ENCODE measurements at places on chromosomes 7 and 10. TPM values are rescaled to one million over a fixed set of nuclear protein-coding genes. Genes with fewer than 3 reads are reported as not detected.

The SPDYE1 gene
- 0.20 TPM for total RNA-seq

The LEP gene
- not detected for total RNA-seq

GRCh38 chr10:22803261-22803885 is 89.0 kb upstream of the PIP4K2A start:
- H3K4me1 ChIP-seq, result no peaks in the 10 kb centered on the region
- H3K27me3 ChIP-seq, result peaks cover 6% of the 10 kb centered on the region
- no peak overlapping the region for H3K4me3 ChIP-seq

GRCh38 chr10:34746094-34746493 is 69.0 kb downstream of the PARD3 start:
- H3K27ac ChIP-seq, result no peak overlapping the region
- no peaks in the 10 kb centered on the region for H3K27me3 ChIP-seq
- H3K4me3 ChIP-seq, result no peak overlapping the region
- H3K4me1 ChIP-seq, result no peaks in the 10 kb centered on the region
- no peaks in the 10 kb centered on the region for H3K36me3 ChIP-seq

The AOAH gene
- total RNA-seq, result 48.8 TPM

- H3K27me3 ChIP-seq, result peaks cover 23% of the 10 kb centered on the region
- no peaks in the 10 kb centered on the region for H3K4me1 ChIP-seq
- no peak for DNase-seq
- no peak overlapping the region for H3K27ac ChIP-seq
Measured at GRCh38 chr10:123492016-123492415, 174.1 kb upstream of the GPR26 start.

DNA sequence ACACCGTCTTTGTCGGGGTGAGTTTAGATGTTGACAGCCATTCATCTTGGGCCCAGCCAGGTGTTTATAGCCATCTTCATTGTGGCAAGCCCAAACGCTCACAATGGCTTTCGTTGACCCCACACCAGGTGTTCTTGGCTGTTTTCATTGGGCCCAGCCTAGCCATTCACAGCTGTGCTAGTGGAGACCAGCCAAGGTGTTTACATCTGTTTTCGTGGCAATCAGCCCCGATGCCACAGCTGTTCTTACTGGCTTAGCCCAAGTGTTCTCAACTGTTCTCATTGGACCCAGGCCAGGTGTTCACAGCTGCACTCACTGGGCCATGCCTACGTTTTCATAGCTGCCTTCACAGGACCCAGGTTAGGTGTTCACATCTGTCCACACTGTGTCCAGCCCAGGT is 7.7 kb downstream of the FRG2B start:
- H3K27ac ChIP-seq, result no peak overlapping the region
- no peak for DNase-seq
- peaks cover 30% of the 10 kb centered on the region for H3K27me3 ChIP-seq
- H3K36me3 ChIP-seq, result peaks cover 6% of the 10 kb centered on the region

GRCh38 chr7:104207731-104208420 is at the start of gene ORC5:
Gene ORC5 (minus strand): TSS chr7:104208013. CDS start chr7:104207904, 109 bp downstream.
- H3K4me1 ChIP-seq, result peaks cover 32% of the 10 kb centered on the region
- H3K36me3 ChIP-seq, result peaks cover 13% of the 10 kb centered on the region
- H3K27me3 ChIP-seq, result peaks cover 10% of the 10 kb centered on the region
- peak; percentile 81 for DNase-seq
- H3K27ac ChIP-seq, result peak within 1 kb of the TSS; percentile 93

The RNF32 gene
- 2.9 TPM for total RNA-seq

DNA sequence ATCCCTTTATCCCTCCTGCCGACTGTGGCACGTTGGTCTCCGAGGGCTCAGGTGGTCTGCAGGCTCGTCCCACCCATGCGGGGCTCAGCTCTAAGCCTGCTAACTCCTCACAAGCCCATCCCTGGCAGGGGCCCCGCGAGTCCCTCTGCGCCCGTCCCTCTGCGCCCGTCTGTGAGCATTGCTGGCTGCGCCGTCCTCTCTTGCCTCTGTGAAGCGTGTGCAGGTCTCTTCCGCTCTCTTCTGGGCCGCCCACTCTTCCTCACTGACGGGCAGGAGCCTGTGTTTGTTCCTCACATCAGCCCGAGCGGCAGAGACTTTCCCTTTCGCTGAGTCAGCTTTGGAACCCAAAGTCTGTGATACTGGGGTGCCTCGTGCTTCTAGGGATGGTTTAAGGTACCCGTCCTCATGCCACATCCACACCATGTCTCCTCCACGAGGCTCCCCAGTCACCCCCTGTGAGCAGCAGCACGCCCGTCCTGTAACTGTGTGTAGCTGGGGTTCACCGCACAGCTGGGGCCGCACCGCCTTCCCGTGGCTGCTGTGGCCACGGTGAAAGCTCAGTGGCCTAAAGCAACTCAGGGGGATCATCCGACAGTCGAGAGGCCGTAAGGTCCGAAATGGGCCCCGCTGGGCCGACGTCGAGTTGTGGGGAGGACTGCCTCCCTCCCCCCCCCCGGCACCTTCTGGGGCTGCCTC is 35.5 kb downstream of the ADGRA1 start:
- DNase-seq, result no peak
- H3K4me3 ChIP-seq, result no peak overlapping the region
- peaks cover 8% of the 10 kb centered on the region for H3K4me1 ChIP-seq
- peaks cover 4% of the 10 kb centered on the region for H3K27me3 ChIP-seq
- no peaks in the 10 kb centered on the region for H3K36me3 ChIP-seq
- no peak overlapping the region for H3K27ac ChIP-seq

DNA sequence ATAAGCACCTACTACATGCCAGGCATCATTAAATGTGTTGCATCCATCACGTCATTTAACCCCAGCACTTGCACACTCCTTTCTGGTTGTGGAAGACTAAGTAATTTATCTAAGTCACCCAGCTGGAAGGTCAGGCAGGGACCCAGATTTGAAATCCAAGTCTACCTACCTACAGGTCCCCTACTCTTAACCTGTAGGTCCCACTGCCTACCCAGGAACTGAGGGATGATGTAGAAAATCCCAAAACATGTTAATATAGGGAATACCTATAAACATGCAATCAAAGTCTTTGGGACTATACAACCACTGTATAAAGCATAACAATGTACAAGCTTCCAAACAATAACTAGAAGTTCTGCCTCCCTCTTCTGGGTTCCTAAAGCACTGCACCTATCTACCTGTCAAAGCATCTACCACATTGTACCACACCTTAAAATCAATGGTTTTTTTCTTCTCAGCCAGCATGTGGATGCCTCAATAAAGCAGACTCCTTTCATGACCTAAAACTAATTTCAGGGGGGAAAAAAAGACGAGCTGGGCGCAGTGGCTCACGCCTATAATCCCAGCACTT is 5.6 kb downstream of the IL6 start:
- DNase-seq, result no peak
- H3K27ac ChIP-seq, result no peak overlapping the region
- H3K4me1 ChIP-seq, result peaks cover 9% of the 10 kb centered on the region
- no peaks in the 10 kb centered on the region for H3K36me3 ChIP-seq

GRCh38 chr7:41785265-41785664 is 82.4 kb upstream of the INHBA start:
- H3K27me3 ChIP-seq, result no peaks in the 10 kb centered on the region
- H3K27ac ChIP-seq, result no peak overlapping the region
- no peak for DNase-seq
- no peaks in the 10 kb centered on the region for H3K36me3 ChIP-seq
- H3K4me1 ChIP-seq, result no peaks in the 10 kb centered on the region

GRCh38 chr10:102405632-102406031 is 10.1 kb downstream of the NFKB2 start:
- peaks cover 14% of the 10 kb centered on the region for H3K4me1 ChIP-seq
- H3K27ac ChIP-seq, result no peak overlapping the region
- H3K36me3 ChIP-seq, result peaks cover 4% of the 10 kb centered on the region
- no peak for DNase-seq

Data from activated CD8-positive, alpha-beta memory T cell treated with anti-CD3 and anti-CD28 coated beads, Interleukin-2, amount 10 ng/mL, durations not matched to agents 7 days and 5 days (primary cell).